ENCODE measurements at places on chromosomes 5 and 9.

- DNase-seq: no peak
These were observed 218.1 kb downstream of the AUH start for GRCh38 chr9:91143642-91144041.

DNA sequence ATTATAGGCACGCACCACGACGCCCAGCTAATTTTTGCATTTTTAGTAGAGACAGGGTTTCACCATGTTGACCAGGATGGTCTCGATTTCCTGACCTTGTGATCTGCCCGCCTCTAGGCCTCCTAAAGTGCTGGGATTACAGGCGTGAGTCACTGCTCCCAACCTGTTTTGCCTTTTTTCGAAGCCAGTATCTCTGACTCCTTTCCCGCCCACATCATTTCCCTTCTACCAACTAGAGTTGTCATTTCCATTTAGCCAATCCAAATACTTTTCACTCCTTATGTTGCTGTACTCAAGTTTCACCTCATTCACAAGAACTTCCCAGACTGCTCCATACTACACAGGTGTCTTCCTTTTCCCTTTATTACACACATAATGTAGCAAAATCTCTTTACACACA, 502.6 kb upstream of the CDH6 start:
- DNase-seq: no peak

DNA sequence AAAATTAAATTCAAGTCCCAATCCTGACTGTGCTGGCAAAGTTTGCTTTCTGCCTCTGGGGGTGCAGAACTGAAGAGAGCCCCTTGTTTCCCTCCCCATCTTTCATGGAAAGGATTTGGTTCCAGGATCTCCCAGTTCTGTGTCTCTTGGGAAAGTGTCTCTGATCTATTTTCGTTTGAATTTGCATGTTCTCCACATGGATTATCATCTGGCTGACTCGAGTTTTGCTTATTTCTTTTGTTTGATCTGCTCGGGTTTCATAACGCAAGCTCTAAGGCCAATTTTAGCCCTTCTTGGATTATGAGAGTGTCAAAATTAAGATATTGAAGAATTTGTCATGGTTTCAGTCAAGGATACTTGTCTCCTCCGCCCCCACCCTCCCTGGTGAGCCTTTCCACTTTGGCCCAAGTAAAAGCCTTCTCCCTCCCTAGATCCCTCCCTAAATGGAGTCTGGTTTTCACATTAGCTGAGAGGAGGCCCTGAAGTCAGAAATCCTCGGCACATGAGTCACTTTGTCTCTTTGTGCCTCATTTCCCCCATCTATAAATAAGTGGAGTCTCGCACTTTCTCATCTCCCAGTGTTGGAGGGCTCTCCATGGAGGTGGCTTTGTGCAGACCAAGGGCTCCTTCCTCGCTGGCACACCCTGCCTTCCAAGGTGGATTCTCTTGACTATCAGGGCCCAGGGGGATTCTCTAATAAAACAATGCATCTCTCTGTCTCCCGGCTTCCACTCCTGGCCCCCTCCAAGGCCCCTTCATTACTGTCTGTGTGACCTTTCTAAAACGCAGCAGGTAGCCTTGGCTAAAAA, 17.3 kb downstream of the ADRB2 start:
- DNase-seq: no peak

GRCh38 chr5:97618721-97619120, 435.7 kb upstream of the RIOK2 start:
- no peak for DNase-seq

GRCh38 chr9:112041199-112041535, 133.9 kb downstream of the SUSD1 start:
- DNase-seq: no peak

- DNase-seq: no peak
These were observed 135.9 kb upstream of the MARCHF11 start for GRCh38 chr5:16315501-16315900.

DNA sequence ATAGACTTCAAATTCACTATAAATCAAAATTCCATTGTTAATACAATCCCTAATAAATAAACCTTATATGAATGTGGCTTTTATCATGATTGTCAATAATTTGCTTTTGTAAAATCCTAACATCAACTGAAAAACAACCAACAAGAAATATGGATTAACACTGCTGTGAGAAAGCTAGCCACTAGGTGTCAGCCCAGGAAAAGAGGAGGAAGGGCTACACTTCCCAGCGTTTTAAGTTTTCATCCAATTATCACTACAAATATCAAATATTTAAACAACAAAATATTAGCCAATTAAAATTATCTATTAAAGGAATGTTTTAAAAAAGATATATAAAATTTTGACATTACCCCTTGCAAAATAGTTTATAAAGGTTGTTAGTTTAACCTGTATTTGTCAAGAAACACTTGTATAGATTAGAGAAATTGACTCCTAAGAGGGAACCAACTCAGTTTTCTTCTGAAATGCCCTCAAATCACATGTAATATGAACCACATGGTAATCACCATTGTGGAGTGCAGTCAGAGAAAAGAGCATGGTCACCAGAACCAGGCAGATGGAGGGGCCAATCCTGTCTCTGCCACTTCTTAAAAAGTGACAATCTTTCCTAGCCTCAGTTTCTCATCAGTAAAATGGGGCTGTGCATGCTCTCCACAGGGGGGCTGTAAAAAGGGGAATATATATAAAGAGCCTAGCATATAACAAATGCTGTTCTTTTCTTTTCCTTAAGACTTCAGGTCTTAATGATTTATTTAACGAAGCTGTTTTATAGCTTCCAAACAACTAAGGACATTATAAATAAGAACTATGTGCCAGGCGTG, 188.2 kb downstream of the CRB2 start:
- no peak for DNase-seq

Measured in stimulated activated CD4-positive, alpha-beta T cell treated with anti-CD3 and anti-CD28 coated beads, Interleukin-1b, Interleukin-23, amount 100 ng/mL, for 48 hours (primary cell).